ENCODE measurements at places on chromosomes 13 and 19.

DNA sequence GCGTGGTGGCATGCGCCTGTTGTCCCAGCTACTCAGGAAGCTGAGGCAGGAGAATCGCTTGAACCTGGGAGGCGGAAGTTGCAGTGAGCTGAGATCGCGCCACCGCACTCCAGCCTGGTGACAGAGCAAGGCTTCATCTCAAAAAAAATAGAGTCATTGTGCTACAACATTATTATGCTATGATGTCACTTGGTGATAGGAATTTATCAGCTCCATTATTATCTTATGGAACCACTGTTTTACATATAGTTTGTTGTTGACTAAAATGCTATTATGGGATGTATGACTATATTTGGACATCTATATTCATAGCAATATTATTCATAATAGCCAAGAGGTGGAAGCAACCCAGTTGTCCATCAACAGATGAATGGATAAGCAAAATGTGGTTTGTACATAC is 26.4 kb upstream of the SLC7A1 start:
- DNase-seq = no peak

DNA sequence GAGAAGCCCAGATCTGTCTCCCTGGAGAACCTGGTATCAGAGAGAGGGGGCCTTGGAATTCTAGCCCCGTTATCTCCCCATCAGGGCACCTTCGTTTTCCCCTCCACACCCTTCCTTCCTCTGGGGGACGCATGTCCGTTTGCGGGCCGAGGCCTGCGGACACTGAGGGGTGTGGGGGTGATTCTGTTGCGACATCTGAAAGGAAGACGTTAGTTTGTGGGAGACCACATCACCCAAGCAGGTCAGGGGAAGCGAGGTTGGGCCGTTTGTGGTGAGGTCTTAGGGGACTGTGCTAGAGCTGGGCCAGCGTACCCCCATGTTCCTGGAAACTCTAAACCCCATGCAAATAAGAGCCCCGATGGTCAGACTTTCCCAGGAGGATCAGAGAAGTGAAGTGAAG is 3.7 kb upstream of the HSH2D start:
- no peak for DNase-seq

- DNase-seq = no peak
These were observed 3.2 kb downstream of the SH3GL1 start for GRCh38 chr19:4396949-4397783.

DNA sequence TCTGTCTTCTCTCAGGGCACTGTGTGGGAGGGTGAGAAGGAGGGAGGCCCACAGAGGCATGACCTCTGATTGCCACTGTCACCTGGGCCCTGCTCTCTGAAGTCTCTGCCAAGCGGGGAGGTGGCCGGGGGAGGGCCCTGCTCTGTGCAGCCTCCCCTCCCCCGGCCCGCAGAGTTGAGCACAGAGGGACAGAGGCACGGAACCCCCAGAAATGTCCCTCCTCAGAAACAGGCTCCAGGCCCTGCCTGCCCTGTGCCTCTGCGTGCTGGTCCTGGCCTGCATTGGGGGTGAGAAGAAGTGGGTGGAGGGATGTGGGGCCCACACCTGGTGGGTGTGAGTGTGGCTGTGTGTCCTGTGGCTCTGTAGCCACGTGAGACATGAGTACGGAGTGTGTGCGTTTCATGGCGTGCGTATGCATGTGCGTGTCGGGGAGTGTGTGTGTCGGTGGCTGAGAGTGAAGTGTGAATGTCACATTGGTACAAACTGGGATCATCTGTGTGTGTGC is at the start of gene APOC4:
TSS of gene APOC4 (plus strand) at position 171 of the 505 bp plus-strand sequence. CDS start at position 212, 41 bp downstream.
- DNase-seq = no peak

GRCh38 chr19:1087813-1088415 is 7.3 kb downstream of the POLR2E start:
- DNase-seq = no peak

DNA sequence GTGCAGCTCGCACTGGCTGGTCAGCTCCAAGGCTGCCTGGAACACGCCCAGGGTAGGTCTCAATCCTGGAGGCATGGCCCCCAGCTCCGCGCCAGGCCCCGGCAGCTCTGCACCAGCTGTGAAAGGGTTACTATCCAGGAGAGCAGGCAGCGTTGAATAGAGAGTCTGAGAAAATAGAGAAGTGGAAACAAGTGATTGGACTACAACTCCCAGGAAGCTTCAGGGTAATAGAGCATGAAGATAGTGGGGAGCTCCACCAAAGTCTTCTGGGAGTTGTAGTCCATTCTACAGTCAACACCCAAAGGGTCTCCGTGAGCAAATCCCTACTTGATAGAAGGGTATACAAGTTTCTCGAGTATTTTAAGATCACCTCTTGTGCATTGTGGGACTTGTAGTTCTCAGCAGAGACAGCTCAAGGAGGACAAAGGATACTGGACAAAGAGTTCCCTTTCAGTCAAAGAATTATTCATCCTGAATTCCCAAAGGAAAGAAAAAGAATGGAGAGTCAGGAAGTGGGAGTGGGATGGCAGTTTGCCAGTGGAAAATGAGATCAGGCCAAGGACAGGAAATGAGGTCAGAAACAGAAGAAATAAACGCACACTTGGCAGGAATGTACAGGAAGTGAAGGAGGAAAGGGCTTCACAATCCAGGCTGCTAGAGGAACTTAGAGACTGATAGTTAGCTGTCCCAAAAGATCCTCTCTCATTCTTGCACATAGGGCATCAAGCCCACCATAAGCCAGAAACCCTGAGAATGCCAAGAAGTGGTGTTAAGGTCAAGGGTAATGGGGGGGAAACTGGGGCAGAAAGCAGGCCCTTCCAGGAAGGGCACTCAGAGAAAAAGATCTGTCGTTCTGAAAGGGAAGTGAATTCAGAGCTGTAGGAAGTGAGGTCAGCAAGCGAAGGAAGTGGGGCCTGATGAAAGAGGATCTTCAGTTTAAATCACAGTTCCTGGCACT is 5.5 kb upstream of the MAMSTR start:
- DNase-seq = no peak

- no peak for DNase-seq
These were observed 1214.0 kb upstream of the PCDH20 start for GRCh38 chr13:62629618-62630017.

- DNase-seq = no peak
These were observed 109.2 kb upstream of the MCF2L start for GRCh38 chr13:112859817-112860190.

DNA sequence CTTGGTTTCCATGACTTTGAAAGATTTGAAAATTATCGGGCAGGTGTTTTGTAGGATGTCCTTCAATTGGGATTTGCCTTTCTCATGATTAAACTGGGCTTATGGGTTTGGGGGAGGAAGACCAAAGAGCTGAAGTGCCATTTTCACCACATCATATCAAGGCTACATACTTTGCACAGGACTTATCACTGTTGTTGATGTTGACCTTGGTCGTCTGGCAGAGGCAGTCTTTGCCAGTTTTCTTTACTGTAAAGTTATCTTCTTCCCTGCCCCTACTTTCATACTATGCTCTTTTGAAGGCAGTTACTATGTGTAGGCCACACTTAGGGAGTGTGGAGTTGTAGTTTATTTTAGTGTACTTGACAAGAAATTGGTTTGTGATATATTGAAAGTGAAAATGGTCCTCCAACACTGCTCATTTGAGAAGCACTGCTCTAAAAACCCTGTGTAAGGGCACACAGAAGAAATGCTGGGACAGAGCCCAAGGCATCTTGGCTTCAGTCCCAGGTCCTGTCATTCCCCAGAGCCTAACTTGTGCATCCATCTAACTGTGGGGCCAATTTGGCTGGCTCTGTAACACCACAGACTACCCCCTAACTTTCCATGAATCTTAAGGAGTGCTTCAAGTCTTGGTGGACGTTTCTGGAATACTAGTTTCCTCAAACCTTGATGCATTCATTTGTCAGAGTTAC is 384.9 kb downstream of the KCNRG start:
- DNase-seq = no peak

GRCh38 chr13:110714797-110715394 is 1.4 kb downstream of the ING1 start:
- peak; percentile 35 for DNase-seq

GRCh38 chr13:47256618-47257017 is 359.8 kb upstream of the HTR2A start:
- no peak for DNase-seq

GRCh38 chr19:17949956-17950309 is 17.0 kb upstream of the KCNN1 start:
- DNase-seq = no peak

- DNase-seq = no peak
These were observed 198.4 kb downstream of the POU4F1 start for GRCh38 chr13:78404846-78405360.

- DNase-seq = no peak
These were observed 965 bp upstream of the EIF3G start for GRCh38 chr19:10120538-10121189.

- DNase-seq = no peak
These were observed 24.0 kb downstream of the UTP14C start for GRCh38 chr13:52048516-52048915.

DNA sequence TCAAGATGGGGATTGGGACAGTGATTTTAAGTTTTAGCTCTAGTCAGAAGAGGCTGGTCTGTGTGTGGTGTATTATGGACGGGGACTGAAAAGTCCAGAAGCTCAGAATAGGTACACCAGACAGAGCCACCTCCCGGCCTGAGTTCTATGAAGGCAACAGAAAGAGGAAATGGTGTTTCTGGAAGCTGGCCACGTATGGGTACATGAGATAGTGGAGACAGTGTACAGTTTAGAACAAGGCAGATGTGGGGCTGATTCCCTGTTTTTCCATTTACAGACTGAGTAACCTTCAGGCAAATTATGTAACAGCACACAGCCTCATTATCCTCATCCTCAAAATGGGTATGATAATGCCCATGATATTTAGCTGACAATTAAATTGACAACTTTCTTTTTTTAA is 1.3 kb downstream of the ZNF175 start:
- no peak for DNase-seq

DNA sequence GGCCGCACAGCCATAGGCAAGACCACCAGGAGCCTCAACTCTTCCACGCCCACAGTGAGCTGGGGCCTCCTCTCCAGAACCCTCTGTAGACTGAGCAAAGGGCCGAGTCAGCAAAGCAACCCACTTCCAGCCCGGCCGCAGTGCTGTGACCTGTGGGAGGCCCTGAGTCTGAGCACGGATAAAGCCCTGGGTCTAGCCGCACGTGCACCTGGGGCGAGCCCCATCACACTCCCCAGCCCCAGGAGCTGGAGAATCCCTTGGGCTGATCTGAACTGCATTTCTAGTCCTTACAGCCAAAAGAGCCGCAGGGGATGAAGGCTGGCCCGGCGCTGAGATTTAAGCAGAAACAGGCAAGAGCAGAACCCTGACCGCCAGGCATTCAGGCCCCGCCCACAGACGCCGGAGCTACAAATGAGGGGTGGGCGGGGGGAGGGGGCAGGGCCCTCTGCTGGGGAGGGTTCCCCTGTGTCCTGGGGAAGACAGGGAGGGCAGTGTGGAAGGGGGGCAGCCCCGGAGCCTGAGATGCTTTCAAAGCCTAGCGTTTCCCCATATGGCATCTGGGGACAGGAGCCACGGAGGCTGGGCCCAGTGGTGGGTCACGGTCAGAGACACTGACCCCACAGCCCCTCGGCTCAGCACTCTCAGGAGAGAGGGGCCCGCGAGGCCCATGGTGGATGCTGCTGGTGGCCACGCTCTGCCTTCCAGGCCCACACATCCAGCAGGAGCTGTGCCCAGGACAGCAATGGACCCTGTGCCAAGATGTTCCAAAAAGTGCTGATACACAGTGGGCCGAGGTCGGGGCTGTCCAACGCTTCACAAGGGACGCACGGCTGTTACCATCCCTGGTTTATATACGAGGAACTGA is 4.9 kb downstream of the TMEM259 start:
- DNase-seq = no peak

- no peak for DNase-seq
These were observed 94.7 kb upstream of the RAP2A start for GRCh38 chr13:97339019-97339987.

DNA sequence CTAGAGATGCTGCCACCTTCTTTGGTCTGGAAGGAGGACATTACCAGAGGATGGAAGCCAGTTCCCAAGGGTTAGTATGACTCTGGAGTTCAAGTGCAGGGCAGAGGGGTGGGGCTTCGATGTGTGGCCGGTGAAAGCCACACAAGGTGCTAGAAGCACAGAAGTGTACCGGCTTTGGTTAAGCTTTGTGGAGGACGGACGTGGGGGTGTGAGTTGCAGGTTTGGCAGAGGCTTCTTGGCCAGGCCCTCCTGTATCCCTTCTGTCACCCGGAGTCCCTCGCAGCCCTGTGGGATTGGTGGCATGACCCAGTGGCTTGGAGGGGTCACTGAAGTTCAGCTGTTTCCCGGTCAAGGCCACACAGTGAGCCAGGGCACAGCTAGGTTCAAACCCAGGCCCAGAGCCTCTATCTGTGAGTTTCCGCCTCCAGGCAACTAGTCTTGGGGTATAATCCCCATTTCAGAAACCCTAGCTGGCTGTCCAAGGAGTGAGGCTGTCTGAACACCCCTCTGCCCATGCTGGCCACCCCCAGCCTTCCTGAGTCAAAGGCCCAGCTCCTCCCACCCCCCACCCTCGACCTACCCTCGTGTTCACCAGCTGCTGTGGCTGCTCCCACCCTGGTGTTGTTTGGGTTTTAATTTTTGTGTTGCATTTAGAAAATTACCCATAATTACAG is 4.6 kb upstream of the SSBP4 start:
- DNase-seq = no peak

DNA sequence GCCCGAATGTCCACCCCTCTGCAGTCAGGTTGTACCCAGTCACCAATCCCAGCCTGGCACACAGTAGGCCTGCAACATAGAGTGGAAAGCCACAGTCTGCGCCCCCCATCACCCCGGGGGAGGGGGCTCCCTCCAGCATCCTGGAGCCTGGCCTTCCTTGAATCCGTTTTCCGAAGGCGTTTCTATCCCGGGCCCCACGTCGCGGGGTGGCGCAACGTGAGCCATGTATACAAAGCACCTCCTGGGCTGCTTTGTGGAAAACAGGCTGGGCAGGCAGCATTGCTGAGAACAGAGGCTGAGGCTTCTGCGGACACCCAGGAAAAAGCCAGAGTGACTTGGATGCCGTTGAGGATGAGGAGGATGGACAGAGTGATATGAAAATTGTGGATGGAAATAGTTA is 103.3 kb upstream of the USP29 start:
- DNase-seq = no peak

DNA sequence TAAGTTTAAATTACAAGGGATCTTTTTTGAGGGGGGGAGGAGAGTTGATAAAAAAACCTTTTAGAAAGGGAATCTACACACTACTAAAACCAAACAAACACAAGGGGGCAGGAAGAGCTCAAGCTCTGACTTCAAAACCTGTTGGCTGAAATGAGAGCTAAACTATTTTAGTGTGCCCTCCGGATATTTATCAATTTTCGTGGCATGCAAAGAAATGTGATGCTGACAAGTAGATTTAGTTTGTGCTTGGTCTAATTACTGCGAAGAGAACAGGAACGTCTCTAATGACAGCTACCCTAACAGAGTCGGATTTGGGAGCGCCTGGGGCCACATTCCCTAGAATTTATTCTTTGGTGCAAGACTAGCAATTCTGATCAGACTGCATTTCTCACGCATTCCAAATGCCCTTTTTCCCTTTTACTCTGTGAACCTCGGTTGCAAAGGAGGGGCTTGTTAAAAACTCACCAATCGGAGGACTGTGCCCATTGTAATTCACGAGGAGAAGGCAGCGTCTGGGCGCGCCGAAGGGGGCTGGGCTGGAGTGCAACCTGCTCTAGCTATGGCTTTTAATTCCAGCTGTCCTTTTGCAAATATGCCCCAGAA is 802 bp upstream of the FREM2 start:
- DNase-seq = no peak

- no peak for DNase-seq
These were observed 20.4 kb upstream of the FAM216B start for GRCh38 chr13:42760951-42761350.

GRCh38 chr13:109968876-109969577 is 182.6 kb upstream of the IRS2 start:
- DNase-seq = no peak

All from stimulated activated CD8-positive, alpha-beta memory T cell treated with anti-CD3 and anti-CD28 coated beads, Interleukin-15, amount 100 ng/mL, for 4 hours (primary cell).